Renal cortical epithelial cell (primary cell): ENCODE measurements at places on chromosomes 3 and 15. TPM values are rescaled to one million over a fixed set of nuclear protein-coding genes. Genes with fewer than 3 reads are reported as not detected.

Gene KIF7
- total RNA-seq, result 1.4 and 4.1 TPM in 2 replicates

Gene ISL2
- total RNA-seq, result 0.05 and 0.87 TPM in 2 replicates

Gene FGF7
- total RNA-seq, result 0.15 TPM in 1 of 2 replicates, not detected in the other

Gene P2RY12
- total RNA-seq, result not detected in 2 replicates

Gene HAPLN3
- total RNA-seq, result 4.7 and 6.6 TPM in 2 replicates

Gene PATL2
- not detected in 2 replicates for total RNA-seq

Gene CSTA
- total RNA-seq, result not detected in 2 replicates

Gene UBA7
- total RNA-seq, result 24.8 and 25.1 TPM in 2 replicates

Gene PLSCR2
- 1.4 TPM in 1 of 2 replicates, not detected in the other for total RNA-seq

Gene SELENOK
- 17.4 and 32.3 TPM in 2 replicates for total RNA-seq

Gene PLA2G4B
- total RNA-seq, result 0.52 and 0.80 TPM in 2 replicates

Gene ALDH1L1
- 2.4 and 4.6 TPM in 2 replicates for total RNA-seq

Gene UMPS
- total RNA-seq, result 28.3 and 39.3 TPM in 2 replicates
